ENCODE measurements at places on chromosomes 6 and 20.

DNA sequence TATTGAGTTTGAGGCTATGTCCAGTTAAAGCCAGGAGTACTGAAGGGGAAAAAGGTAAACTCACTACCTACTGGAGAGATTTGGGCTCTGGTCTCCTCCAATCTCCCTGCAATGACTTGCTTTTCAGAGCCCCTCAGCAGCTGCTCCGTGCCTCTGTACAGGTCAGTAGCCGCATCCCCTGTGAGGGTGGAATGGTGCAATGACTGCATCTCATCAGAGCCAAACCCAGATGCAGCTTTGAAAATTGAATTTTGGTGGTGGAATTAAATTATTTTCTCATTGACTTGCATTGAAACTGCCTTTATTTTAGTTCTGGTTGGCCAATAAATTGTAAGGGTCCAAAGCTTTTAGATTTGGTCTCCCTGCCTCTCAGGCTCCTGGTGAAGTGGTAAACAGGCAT, 166.7 kb downstream of the DLL1 start:
- no peak for DNase-seq

DNA sequence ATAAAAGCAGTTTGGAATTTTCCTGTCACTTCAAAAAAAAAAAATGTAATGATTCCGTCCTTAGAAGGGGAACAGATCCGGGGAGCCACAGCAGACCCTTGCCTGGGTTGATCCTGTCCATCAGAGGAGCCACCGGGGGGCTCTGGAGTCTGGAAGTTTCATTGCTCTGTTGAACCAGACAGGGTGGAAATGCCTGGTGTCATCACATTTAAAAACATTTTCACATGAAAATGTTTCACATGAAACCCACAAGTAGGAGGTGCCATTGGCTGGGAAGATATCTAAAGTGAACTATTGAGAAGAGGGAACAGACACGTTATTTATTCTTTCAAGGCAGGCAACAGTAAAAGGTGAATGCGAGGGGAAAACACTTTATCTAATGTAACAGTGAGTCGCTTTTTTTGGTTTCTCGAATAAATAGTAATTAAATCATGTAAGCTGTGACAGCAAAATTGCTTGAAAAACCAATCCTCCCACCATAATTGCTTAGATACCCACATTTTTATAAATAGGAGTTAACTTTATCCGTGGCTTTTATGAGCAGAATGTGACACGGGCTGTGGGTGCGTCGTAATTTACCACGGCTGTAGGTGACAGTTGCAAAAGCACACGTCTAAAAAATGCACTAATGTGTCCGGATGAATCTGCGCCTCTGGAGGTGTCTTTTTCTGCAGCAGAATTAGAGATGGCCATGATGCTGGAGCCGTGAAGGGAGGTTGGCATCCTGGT, 323.4 kb downstream of the TAF4 start:
- no peak for DNase-seq

DNA sequence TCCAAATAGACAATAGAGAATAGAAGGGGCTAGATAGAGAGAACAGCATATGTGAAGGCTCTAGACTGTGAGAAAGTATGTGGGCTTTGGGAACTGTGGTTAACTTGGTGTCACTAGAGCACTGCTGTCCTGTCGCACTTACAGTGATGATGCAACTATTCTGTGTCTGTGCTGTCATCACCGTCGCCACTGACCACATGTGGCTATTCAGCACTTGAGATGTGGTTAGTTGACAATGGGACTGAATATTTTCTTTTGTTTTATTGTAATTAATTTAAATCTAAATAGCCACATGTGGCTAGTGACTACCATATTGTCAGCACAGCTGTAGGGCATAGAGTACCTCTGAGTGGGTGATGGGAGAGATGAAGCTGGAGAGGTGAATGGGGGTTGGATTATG, 39.0 kb upstream of the IFNGR1 start:
- DNase-seq = no peak

DNA sequence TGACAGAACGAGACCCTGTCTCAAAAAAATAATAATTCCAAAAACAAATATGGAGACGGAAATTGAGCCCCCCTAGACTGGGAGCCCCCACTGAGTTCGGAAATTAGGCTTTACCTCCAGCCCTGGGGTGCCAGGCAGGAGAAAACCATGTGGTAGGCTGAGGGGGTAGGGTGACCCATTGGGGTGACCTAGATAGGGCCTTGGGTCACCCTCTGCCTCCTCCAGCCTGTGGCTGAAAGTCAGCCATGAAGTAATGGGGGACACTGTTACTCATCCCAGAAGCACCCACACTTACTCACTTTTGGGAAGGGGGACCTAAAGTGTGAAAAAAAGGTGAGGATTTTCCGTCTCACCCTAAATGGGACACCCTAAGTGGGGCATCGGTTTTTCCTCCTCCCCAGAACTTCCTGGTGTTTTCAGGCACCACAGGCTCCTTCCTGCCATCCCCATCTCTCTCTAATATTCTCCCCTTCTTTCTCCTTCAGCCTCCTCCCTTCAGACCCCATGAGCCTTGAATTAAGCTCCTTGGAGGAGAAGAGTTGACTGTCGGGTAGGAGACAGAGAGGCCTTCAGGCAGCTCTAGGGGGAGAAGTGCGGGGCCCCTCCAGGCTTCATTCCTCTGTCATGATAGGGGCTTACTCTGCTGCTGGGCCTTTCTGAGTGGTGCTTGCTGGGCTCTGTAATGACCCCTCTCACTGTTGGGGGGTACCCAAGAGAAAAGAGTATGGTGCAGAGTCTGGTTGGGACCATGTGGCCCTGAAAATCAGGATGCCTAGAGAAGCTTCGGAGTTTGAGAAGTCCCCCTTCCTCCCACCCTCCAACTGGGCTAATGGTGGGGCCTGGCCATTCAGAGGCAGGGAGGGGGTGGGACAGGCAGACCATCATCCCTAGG, 2.4 kb downstream of the LTB start:
- DNase-seq = no peak

- DNase-seq = peak; percentile 83
These were observed 42.4 kb upstream of the EMILIN3 start for GRCh38 chr20:41408986-41409385.

- no peak for DNase-seq
These were observed 4.3 kb downstream of the PFDN4 start for GRCh38 chr20:54212226-54212625.

DNA sequence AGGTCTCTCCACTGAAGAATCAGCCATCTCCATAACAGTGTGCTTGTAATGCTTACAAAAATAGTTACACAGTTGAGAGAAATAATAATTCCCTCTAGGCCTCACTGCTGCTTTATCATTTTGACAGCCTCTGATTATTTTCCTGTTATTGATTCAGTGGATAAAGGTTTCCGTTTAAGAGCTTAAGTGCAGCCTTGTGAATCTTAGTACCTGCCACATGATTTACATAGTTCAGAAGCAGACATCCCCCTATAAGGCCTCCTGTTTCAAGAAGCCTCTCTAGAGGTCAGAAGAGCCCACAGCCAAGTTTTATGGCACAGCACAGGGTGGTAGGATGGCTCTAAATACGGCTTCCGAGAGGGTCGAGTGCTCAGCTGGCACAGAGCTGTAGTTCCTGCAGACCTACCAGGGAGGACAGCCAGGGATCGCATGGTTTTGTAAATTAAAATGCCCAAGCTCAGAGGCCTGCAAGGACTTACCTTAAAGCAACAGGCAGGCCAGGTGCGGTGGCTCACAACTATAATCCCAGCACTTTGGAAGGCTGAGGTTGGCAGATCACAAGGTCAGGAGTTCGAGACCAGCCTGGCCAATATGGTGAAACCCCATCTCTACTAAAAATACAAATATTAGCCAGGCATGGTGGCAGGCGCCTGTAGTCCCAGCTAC, 17.6 kb upstream of the PYGB start:
- no peak for DNase-seq

DNA sequence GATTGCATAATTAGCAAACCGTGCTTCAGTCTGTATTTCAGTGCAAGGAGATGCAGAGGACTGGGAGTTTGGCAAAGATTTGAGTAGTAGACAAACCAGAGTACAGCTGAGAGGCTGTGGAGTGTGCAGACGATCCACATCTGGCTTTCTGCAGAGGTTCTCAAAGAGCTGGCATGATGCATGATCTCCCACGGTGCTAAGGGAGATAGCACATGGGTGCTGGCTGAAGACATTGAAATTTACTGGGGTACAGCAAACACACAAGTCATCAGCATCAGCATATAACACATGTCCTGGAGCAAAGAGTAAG, 79.0 kb upstream of the FAM184A start:
- DNase-seq = no peak

GRCh38 chr6:94376876-94377275, 957.5 kb upstream of the EPHA7 start:
- no peak for DNase-seq

Measured in NCI-H1092 (cell line).